ENCODE measurements at places on chromosomes 16 and 17.
A peak's percentile ranks its signal among the peaks of the same experiment; 100 is the strongest.

- no peak for DNase-seq
These were observed 3.4 kb downstream of the SGCA start for GRCh38 chr17:50169121-50169764.

DNA sequence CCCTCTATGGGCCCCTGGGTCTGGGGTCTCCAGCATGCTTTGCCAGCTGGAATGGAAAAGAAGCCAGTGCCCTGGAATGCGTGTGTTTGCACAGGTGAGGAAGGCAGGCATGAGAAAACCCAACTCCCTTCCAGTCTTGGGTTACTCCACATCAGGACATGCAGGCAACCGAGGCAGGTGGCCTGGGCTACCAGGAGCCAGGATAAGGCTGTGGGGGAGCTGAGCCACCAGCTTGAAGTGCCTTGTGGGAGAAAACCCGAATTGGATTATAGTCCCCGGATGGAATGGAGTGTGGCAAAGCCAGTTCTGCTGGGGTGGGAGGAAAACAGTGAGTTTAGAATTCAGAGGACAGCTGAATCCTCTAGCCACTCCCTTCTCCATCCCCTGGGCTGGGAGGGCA lies 7.2 kb downstream of the SRCIN1 start:
- peak; percentile 79 for DNase-seq

GRCh38 chr16:65069065-65069464 lies 52.8 kb downstream of the CDH11 start:
- DNase-seq = no peak

DNA sequence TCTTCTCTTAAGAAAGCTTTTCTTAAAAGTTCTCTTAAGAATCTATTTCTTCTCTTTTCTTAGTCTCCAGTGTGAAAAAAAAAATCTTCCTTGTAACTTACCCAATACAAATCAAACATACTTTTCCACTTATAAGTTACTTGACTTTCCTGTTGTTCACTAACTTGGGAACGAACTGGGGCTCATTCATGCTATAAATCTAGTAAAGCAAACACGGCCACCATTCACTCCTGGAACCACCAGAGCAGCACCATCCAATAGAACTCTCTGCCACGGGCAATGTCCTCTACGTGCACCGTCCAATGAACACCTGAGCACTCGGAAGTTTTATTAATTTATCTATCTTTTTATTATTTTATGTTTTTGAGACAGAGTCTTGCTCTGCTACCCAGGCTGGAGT lies 20.8 kb downstream of the SRP68 start:
- DNase-seq = no peak

DNA sequence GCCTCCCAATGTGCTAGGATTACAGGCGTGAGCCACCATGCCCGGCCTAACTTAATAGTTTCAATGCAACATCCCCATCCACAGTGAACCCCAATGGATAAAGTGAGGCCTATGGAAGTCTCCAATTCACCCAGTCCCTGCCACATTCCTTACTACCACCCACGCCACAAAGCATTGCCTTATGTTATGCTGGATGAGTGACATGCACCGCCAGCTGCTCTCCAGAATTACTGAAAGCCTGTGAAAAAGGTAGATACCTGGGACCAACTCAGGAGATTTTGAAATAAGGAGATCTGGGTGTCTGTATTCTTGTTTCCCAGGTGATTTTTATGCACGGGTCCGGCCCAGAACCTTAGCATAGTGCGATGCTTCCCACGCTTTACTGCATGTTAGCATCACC lies 16.9 kb upstream of the GAS7 start:
- no peak for DNase-seq

- no peak for DNase-seq
These were observed 7.9 kb downstream of the SNAI3 start for GRCh38 chr16:88678224-88678979.

DNA sequence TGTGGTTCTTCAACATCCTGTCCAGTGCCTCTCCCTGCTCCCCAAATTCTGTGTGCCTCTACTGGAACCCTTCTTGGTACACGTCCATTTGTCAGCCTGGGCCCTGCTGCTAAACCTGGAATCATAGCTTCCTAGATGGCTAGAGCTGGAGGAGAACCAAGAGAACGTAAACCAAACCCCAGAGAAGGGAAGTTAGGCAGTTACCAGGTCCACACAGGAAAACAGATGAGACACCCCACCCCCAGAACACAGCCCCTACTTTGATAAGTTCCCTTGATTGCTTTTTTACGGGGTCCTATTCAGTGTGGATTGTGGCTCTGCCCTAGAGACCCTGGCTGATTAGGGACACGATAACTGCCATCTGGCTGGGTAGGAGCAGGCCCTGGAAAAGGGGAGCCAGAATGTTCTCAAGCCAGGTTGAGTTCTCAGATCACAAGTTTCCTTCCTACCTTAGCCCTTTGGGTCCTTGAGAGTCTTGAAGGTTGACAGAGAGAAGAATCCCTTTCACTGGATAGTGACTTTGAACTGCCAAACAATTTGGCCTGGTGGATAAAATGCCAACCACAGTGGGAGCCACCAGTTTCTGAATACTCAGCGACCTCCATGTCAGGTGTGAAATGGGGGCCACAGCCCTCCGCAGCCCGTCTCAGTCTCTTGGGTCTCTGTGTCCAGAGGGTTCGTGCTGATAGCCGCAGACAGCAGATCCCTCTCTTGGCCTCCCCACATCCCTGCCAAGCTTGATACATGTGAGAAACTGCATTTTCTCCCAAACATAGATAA lies 7.9 kb downstream of the TBX4 start:
- no peak for DNase-seq

GRCh38 chr17:44981221-44981968 lies 13.3 kb upstream of the C1QL1 start:
- no peak for DNase-seq

DNA sequence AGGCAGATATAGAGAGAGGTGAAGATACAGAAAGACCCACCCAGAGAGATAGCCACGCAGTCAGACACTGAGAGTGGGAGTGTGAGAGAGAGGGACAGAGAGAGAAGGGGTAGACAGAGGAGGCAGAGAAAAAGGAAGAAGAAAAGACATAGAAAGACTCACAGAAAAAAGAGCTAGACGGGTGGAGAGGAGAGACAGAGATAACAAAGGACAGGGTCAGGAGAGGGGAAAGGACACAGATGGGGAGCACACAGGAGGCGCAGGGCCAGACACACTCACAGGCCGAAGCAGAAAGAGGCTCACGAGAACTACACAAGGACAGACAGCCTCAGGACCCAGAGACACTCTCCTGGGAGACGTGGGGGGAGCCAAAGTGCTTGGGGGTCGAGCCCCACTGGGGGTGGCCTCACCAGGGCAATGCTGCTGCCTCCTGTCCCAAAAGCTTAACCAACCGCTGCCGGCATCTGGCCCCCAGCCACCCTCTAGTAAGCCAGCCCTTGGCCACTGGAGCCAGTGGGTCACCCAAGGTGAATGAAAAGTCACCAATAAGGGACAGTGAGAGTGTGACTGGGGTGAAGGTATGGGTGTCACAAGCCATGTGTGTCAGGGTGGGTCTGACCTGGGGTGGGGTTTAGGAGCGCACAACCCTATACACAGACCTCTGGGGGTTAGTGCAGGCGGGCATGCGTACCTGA lies 3.8 kb downstream of the ZNF385C start:
- DNase-seq = no peak

GRCh38 chr16:24309258-24310142 lies 53.4 kb downstream of the CACNG3 start:
- no peak for DNase-seq

GRCh38 chr17:8359769-8360168 lies 16.7 kb downstream of the KRABD2 start:
- DNase-seq = no peak

DNA sequence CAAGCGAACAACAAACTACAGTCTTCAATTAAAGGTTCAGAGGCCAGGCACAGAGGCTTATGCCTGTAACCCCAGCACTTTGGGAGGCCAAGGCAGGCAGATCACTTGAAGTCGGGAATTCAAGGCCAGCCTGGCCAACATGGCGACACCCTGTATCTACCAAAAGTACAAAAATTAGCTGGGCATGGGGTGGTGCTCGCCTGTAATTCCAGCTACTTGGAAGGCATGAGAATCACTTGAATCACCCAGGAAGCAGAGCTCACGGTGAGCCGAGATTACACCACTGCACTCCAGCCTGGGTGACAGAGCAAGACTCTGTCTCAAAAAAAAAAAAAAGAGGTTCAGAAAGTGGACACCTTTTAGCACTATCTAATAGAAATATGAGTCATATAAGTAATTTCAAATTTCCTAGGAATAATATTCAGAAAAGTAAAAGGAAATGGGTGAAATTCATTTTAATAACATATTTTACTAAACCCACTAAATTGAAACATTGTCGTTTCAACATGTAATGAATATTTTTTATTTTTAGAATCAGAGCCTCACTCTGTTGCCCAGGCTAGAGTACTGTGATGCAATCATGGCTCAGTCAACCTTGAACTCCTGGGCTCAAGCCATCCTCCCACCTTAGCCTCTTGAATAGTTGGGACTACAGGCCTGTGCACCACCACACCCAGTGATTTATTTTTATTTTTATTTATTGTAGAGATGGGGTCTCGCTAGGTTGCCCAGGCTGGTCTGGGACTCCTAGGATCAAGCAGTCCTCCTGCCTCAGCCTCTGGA lies 15.2 kb upstream of the MARCHF10 start:
- no peak for DNase-seq

DNA sequence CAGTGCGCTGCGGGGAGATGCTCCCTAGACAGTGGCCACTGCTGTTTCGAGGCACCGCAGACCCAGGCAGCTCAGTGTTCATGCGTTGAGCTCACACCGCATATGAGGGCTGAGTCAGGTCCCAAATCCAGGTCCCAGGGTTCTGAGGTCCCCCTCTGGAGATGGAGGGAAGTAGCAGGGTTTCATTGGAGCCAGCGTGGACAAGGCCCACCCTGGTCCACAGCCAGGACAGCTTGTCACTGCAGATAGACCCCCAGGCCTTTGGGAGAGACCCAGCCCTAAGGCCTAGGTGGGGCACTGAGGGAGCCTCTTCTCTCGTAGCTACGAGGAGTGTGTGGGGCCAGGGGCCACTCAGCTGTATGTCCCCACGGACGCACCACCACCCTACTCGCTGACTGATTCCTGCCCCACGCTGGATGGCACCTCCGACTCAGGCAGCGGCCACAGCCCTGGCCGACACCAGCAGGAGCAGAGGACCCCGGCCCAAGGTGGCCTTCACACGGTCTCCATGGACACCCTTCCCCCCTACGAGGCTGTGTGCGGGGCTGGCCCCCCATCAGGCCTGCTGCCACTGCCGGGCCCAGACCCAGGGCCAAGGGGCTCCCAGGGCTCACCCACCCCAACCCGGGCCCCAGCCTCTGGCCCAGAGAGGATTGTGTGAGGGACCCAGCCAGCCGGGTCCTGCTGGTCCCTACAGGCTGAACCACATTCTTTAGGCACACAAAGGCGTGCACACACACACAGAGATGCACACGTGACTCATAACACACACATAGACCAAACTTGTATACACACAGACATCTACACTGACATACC lies 53.4 kb downstream of the BEAN1 start:
- no peak for DNase-seq

- no peak for DNase-seq
These were observed 1.0 kb downstream of the TLE7 start for GRCh38 chr16:71440669-71441347.

- no peak for DNase-seq
These were observed 2.1 kb downstream of the DHRS11 start for GRCh38 chr17:36593656-36594316.

DNA sequence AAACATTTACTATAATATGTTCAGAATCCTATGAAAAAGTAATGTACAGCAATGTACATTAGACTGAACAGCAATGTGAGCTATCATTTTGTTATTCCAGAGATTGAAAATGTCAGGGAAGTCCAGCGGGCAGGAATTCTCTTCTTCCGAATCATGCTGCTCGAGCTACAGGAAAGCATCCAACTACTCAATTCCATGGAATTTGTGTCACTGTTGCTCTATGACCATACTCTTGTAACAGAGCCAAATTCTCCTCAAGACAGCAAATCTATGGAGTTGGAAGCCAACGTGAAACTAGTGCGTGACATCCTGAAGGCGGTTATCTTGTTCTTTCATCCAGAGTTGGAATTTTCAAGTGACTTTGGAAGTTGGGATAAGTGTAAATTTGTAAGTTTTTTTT lies 24.8 kb upstream of the NSRP1 start:
- DNase-seq = no peak

- DNase-seq = no peak
These were observed 8.6 kb downstream of the SGCA start for GRCh38 chr17:50174444-50174843.

- DNase-seq = no peak
These were observed 8.2 kb downstream of the FAM20A start for GRCh38 chr17:68592682-68593641.

DNA sequence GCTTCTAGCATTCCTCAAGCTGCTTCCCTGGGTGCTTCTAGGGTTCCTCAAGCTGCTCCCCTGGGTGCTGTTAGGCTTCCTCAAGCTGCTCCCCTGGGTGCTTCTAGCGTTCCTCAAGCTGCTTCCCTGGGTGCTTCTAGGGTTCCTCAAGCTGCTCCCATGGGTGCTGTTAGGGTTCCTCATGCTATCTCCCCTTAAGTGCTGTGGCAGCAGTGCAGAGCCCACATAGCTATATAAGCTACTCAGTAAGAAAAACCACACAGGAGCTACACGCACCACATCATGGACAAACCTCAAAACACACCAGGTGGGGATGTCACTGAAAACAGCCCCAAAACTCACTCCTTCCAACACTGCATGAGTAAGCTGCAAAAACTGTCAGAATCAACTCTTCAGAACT lies 35.2 kb downstream of the ANKRD11 start:
- no peak for DNase-seq

GRCh38 chr16:6969594-6969993 lies 363.1 kb upstream of the RBFOX1 start:
- DNase-seq = no peak

- DNase-seq = no peak
These were observed 89.7 kb downstream of the ZNF423 start for GRCh38 chr16:49766225-49766624.

DNA sequence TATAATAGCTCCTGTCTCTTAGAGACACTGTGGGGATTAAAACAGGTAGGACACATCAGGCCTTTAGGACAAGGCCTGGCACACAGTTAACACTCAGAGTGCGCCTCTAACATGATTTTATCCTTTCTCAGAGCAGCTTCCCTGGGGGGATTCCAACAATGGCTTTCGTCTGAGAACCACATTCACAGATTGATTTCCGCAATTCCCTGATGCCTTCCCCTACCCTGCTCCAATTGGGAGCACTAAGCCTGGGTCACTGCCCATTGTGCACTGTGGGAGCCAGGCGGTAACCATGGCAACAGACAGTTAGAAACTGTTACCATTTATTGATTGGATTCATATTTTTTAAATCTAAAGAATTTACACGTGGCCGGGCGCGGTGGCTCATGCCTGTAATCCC lies 5.9 kb upstream of the ALKBH5 start:
- DNase-seq = no peak

DNA sequence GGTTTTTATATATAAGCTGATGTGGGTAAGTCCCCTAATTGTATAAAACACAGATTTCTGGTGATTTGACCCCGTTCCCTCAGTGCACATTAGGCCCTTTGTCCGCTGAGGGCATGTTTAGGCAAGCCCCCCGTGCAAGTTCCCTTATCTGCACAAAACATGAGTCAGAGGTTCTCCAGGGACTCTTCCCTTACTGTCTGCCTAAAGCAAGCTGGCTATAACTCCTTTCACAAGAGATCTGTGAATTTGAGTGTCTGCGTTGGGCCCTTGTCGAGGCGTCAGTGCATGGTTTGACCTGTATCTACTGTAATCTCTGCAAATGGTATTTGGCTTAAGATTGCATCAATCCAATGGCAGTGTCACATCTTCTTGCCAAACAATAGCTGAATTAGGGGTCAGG lies 712.8 kb downstream of the CDH8 start:
- DNase-seq = no peak

GRCh38 chr17:55518510-55518909 lies 7.3 kb upstream of the SMIM36 start:
- DNase-seq = no peak

Measured in NCI-H187 (cell line).